ENCODE measurements at places on chromosomes 5 and 9.

- no peak for DNase-seq
Measured at GRCh38 chr5:10354048-10354872, 765 bp downstream of the MARCHF6 start.

DNA sequence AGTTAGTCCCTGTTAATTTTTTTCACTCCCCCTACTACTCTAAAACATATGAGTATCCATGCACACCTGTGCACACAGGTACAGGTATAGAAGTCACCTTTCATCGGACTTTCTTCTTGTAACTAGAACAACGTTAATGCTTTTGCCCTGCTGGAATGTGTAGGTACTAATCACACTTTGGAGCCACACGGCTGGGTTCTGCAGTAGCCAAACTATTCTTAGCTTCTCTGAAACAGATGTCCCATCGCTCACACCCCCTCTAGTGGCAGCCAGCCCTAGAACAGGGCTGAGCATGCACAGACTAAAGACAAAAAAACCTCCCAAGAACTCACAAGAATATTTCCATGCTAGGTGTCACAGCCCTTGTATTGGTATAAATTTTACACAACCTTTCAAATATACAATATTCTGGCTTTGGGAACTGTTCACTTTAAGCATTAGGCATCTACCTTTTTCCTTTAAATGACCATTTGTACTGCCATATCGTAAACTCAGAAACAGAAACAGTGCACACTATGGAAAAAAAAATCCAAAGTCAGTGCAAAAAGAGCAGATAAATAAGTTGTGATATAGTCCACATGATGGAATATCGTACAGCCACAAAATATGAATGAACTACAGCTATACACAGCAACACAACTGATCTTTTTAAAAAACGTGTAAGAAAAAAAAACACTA lies 64.0 kb downstream of the RETREG1 start:
- DNase-seq = peak; percentile 49

DNA sequence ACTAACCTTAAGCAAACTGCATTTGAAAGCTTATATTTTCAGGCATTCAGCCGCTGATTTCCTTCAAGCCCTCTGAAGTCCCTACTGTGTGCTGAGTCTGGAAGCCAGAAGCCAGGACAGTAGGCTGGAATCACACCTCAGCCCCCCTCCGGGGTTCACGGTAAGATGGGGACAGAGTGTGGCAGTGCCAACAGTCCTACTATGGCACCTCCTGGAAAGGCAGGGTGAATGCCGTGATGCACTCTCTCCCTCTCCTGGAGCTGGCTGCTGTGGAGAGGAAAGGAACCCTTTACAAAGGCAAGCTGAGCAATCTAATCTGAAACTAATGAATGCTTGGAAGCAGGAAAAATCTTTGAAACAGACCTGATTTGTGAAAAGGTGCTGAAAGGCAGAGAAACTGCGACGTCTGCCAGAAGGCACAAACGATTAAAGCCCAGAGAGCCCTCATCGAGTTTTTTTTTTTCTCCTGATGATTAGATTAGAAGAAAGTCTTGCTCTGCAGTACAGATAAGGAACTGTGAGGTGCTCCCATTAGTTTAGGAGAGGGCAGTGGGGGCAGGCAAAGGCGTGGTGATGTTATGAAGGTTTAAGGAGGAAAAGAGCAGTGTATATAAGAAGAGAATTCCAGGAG lies 21.0 kb downstream of the ANKH start:
- DNase-seq = no peak

DNA sequence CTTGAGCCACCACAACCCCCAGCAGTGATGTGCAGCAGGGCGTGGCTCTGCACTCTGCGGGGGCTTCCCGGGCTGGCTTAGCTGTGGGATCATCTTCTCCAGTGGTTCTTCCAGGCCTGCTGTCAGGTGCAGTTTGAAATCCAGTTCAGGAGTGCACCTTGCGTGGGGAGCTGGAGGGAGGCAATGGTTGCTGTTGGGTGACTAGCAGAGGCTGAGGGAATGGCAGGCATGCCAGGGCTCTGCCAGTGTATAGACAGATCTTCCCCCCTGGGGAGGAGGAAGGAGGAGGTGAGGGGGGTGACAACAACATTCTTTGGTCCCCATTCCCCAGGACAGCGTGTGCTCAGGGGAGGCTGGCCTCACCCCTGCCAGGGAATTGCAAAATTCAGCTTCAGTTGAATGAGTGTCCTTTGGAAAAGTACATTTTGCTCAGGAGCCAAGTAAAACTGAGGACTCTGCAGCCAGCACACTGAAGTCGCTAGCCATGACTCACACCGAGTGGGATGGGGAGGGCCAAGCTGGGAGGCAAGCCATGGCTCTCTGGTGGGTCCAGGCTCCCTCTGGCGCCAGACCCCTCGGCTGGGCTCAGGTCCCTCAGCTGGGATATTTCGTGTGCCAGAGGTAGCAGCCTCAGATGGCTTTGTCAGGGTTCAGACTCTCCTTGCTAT lies 35.0 kb downstream of the ERGIC1 start:
- no peak for DNase-seq

DNA sequence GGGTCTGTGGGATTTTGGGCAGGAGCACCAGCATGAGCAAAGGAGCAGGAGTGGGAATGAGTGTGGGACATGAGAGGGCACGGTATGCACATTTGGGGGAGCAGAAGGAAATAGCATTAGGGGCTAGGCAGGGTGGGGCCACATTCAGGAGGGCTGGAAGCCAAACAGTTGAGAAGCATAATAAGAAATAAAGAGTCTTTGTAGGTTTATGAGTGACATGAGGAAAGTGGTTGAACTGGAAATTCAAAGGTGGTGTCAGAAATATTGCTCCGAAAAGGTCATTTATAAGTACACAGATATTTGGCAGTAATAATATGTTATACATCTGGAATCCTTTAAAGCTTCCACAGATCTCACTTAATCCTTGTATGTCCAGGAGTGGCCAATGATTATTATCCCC lies 26.4 kb downstream of the ARHGEF28 start:
- no peak for DNase-seq

DNA sequence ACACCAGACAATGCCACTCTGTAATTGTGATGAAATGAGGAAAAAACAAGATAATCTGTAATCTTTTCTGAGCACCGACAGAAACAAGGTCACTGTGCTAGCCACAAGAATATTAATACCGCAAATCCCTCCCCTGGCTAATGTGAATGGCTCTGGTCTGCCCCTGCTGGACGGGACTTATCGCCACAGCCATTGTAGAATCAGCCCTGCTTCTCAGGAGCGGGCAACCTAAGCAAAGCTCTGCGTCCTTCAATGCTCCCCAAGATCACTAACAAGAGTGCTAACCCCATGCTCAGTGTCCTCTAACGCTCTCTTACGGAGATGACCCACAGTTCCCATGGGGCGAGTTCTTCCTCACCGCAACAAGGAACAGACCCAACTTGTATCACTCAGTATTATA lies 42.7 kb downstream of the OR2V1 start:
- DNase-seq = no peak

DNA sequence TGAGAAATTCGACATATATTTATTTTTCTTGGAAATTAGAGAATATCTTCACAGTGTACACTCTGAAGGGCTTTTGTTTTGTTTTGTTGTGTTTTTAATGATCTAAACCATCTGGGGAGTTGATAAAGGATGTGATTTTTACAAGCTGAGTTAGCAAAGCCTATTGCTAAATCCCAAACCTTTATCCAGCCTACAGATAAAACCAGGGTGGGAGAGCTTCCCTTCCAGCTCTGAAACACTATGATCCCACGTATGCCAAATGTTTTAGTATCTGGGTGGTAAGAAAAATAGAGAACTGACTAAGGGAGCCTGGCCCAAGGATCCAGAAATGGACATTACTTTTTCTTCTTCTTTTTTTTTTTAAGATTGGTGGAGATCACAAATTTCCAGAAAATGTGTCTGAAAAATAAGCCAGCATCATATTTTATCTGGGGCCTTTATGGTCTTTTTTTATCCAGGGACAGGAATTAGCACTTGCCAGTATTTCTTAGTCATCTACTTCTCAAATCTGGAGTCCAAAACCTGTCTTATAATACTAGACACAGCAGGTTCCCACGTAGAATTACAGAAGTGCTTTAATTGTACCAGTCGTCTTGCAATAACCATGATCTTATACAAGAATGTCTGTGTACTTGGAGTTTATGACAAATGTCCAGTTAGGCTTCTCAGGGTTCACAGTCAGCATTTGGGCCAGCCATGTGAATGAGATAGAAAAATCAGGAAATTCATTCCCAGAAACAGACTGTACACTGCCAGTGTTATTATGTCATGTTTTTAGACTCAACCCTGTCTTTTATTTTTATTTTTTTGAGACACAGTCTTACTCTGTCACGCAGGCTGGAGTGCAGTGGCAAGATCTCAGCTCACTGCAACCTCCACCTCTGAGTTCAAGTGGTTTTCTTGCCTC lies 290.8 kb upstream of the MPDZ start:
- DNase-seq = no peak

GRCh38 chr9:121637713-121638220 lies 13.7 kb upstream of the DAB2IP start:
- no peak for DNase-seq

GRCh38 chr5:168359820-168360460 lies 68.5 kb downstream of the WWC1 start:
- DNase-seq = no peak

DNA sequence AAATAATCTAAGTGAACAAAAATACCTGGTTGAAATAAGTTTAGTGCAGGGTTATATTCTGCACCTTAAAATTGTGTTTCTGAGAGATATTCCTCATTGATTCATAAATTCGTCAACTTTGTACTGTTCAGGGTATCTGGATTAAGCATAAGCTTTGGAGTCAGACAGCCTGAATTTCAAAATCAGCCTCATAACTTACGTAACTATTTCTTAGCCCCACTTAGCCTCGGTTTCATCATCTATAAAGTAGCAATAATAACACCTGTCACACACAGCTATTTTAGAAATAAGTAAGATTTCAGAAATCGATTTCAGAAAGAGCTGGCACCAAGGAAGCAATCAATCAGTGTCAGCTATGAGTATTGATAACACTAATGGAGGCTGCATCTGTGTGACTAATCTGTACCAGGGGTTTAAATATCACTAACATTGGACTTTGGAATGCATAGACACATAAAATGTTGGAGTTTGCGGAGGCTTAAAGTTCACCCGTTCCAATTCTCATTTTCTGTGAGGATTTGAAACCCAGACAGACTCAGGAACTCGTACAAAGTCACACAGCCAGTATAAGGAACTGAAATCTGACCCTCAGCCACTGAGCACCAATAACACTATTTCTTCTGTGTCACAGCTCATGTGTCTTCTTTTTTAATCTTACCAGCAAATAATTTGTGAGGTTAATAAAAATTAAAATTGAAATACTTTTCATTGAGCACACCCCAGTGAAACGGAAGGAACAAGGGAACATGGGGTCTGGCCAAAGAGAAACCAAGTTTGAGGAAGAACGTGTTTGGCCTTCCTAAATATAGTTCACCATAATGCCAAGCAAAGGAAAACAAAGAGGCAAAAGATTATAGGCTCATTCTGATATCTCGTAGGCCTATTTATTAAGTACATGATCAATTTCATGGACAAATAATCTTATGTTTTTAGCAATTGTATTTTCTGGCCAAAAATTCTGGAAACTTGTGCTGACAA lies 194.4 kb upstream of the PTGER4 start:
- DNase-seq = peak; percentile 32

DNA sequence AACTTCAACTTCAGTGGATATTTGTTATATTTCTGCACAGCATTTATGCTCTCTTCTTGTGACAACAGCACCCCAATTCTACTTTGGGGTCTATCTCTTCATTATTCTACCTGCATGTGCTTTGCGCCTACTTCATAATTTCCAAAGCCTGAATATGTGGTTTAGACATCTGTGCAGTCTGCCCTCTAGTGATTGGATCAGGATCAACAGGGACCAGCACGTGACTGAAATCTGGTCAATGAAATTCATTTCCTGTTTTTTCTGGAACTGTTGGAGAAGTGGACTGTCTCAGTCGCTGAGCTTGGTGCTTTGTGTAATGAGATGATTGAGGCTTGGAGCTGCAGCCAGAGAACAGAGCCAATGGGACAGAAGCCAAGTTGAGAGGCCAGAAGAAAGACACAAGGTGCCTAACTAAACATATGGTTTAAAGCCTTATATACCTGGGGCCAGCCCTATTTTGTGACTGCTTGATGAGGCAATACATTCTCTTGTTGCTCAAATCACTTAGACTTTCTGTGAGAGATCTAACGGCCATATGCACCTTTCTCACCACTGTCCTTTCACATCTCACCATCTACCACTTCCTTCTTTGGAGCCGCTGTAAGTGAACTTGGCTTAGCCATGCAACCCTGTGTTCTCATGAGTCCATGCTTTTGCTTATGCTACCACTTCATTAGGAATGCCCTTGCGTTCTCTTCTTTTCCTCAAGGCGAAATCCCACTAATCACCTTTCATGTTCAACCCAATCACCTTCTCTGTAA lies 68.8 kb upstream of the PPP2R2B start:
- no peak for DNase-seq

- no peak for DNase-seq
Measured at GRCh38 chr9:123354806-123355508, 1.0 kb upstream of the CRB2 start.

- DNase-seq = no peak
Measured at GRCh38 chr9:8205576-8205975, 406.0 kb upstream of the DMAC1 start.

DNA sequence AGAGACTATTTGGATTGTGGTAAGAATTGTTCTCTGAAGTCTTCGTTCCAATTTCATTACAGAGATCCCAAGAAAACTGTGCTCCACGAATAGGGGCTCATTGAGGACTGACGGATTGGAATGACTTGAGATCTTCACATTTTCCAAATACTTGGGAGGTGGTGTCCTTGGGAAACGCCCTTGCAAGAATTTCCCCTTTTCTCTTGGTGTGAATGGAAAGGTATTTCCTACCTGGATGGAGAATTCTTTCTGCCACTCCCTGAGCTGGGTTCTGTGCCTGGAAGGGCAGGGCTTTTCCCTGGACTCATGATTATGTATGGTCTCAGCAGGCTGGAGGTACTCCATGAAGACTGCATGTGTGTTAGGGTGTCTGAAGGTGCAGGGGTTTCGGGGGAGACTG lies 53.9 kb downstream of the SNX18 start:
- no peak for DNase-seq

DNA sequence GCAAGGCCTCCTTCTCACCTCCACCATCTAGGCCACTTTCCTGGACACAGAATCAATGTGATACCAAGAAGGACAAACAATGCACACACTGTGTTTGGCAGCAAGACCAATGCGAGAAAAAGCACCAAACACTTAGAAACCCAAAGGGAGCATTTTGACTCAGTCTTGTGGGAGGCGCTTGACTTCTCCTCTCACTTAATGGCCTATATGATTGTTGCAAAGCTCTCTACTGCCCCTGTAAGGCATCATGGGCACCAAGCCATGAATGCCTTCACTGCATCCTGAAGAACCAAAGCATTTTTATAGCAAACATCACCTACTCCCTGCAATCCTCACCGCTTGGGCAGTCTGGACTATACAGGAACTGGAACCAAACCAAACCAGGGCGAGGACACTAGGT lies 57.5 kb downstream of the CDH6 start:
- DNase-seq = no peak

GRCh38 chr5:177495243-177496060 lies 2.0 kb downstream of the PDLIM7 start:
- no peak for DNase-seq

- no peak for DNase-seq
Measured at GRCh38 chr9:89597711-89598362, 7.0 kb upstream of the GADD45G start.
